ENCODE measurements at places on chromosomes 13 and 19. TPM values are rescaled to one million over a fixed set of nuclear protein-coding genes. Genes with fewer than 3 reads are reported as not detected.

Gene FCER2
- total RNA-seq, result not detected

Gene YJEFN3
- 3.7 TPM for total RNA-seq

Gene IGSF23
- 0.15 TPM for total RNA-seq

Gene RXFP2
- total RNA-seq, result not detected

Gene KLF1
- total RNA-seq, result 0.08 TPM

Gene KLK13
- total RNA-seq, result 0.15 TPM

Gene RASL11A
- 4.8 TPM for total RNA-seq

Gene ZNF534
- not detected for total RNA-seq

Gene ARRDC2
- 52.5 TPM for total RNA-seq

Gene IGFL2
- 1.5 TPM for total RNA-seq

Gene SLC8A2
- 0.20 TPM for total RNA-seq

Gene ZNF14
- total RNA-seq, result 2.4 TPM

Gene IGFLR1
- total RNA-seq, result 12.9 TPM

Gene SLC25A23
- 18.9 TPM for total RNA-seq

Gene PCDH20
- not detected for total RNA-seq

Gene HIPK4
- total RNA-seq, result 0.22 TPM

Gene ANO8
- total RNA-seq, result 2.7 TPM

Gene SRRM5
- total RNA-seq, result 0.71 TPM

Gene ZNF112
- total RNA-seq, result 1.9 TPM

Gene CERS1
- 5.6 TPM for total RNA-seq

Gene RASIP1
- total RNA-seq, result 0.31 TPM

Gene FPR1
- 0.08 TPM for total RNA-seq

Gene CYP4F2
- 0.17 TPM for total RNA-seq

Gene AXL
- 96.9 TPM for total RNA-seq

Gene SBK2
- total RNA-seq, result 2.1 TPM

Gene CEACAM8
- total RNA-seq, result not detected

Gene PROZ
- not detected for total RNA-seq

Gene GIPR
- 2.8 TPM for total RNA-seq

Gene SYNGR4
- total RNA-seq, result 3.6 TPM

Gene GRK1
- not detected for total RNA-seq

Gene ADAMTS10
- total RNA-seq, result 12.8 TPM

Gene S1PR4
- total RNA-seq, result 0.22 TPM

Gene UBE2S
- 244 TPM for total RNA-seq

Gene KCNK6
- total RNA-seq, result 3.4 TPM

Gene WDR88
- total RNA-seq, result not detected

Gene ZNF540
- not detected for total RNA-seq

Gene CLEC4G
- total RNA-seq, result not detected

Gene ATP1A3
- total RNA-seq, result 4.5 TPM

Gene SHC2
- 0.77 TPM for total RNA-seq

Gene CATSPERD
- total RNA-seq, result 0.03 TPM

Gene CASP14
- total RNA-seq, result not detected

Gene ZNF100
- not detected for total RNA-seq

Gene AP1M2
- total RNA-seq, result 29.1 TPM

Gene KLK2
- total RNA-seq, result 0.18 TPM

Gene LILRA5
- not detected for total RNA-seq

Gene SYCN
- not detected for total RNA-seq

Gene CRYL1
- 6.6 TPM for total RNA-seq

Gene ZNF723
- total RNA-seq, result not detected

Gene PSPC1
- 48.5 TPM for total RNA-seq

Gene PRR19
- 4.2 TPM for total RNA-seq

Gene LYL1
- total RNA-seq, result 0.71 TPM

Gene PSG3
- total RNA-seq, result 0.09 TPM

Gene GNG8
- not detected for total RNA-seq
